ENCODE measurements at places on chromosomes 5 and 9.

- no peak for DNase-seq
Observed at GRCh38 chr5:103036601-103037000, 83.3 kb downstream of the GIN1 start.

DNA sequence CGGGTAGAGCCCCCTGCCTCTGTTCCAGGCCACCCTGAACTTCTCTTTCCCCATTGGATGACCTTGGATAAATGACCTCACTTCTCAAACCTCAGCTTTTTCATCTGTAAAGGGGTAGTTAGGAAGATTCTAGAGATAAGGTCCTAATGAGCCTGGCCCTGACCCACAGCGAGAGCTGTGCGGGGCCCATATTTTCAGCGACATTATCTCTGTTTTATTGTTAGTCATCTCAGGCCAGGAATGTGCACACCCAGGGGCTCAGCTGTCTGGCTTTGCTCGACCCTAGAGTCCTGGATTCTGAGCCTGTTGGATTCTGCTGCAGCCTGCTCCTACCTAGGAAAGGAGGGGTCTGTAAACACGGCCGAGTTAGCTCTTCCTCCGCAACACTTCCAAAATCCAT lies 81.2 kb upstream of the LMX1B start:
- no peak for DNase-seq

DNA sequence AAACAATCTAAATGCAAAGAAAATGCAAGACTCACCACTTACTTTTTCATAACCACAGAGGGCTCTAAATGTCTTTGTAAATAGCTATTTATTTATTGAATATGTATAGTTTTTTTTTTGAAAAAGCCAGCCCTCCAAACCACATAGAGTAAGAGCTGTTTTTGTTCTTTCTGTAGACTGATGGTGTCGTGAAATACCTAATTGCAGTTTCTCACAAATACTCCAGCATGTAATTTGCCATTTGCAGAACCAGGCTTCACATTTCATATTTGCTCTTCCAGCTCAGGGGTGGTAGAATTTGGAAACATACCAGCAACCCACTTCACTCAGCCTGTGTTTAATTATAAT lies 159.8 kb downstream of the TMC1 start:
- no peak for DNase-seq

- no peak for DNase-seq
Observed at GRCh38 chr9:137612741-137613142, 6.1 kb upstream of the EHMT1 start.

GRCh38 chr5:39464088-39464487 lies 39.3 kb upstream of the DAB2 start:
- no peak for DNase-seq

DNA sequence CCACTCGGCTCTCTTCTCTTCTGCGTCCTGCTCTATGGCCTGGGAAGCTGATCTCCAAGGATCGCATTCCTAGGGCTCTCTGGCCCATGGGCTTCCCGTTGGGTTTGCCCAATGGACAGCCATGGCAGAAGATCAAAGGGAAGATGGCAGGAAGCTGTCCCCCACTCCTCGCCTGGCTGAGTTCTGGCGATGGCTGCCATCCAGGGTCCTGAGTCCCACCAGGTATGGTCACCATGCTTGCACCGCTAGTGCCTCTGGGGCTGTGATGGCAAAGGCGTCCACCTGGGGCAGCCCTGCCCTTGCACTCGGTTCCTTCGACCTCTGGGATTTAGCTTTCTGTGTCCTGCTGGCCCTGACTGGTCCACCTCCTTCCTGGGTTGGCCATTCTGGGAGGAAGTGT lies 156.0 kb downstream of the RXRA start:
- no peak for DNase-seq

- DNase-seq = no peak
Observed at GRCh38 chr9:124449381-124450151, 685 bp upstream of the ADGRD2 start.

DNA sequence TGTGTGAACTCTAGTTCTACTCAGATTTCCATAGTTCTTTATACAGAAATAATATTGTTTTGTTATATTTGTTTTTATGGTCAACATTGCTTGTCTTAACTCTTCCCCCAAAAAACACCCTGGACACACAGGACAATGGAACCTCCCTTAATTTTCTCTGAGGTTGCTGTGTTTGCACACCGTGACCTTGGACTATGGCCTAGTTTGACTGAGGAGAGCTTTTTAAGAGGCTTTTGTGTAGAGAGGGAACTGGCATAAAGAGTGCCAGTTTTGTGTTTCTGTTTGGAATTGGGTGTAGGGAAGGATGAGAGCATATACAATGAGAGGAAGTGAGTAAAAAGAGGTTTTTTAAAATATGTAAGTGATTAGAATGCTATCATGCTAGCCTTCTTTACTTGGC lies 101.1 kb upstream of the MEF2C start:
- no peak for DNase-seq

GRCh38 chr5:27387535-27388073 lies 349.2 kb upstream of the CDH9 start:
- no peak for DNase-seq

GRCh38 chr5:159195775-159196174 lies 13.6 kb downstream of the RNF145 start:
- no peak for DNase-seq

DNA sequence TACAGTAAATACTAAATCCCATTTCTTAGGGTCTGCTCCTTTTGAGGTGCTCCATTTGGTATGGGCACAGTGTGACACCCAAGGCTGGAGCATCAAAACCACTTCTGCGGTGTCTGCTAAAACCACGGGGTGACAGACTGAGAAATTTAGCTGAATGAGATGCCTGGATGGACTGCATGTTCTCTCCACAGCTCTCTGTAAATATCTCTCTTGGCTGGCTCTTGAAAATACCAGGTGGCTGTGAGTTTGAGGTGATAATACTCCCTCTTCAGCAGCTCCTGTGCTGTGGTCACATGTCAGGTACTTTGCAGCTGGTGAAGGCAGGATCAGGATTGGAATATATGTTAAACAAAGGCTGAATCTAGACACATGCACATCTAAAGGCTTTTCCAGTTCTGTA lies 93.7 kb upstream of the SIMC1 start:
- no peak for DNase-seq

DNA sequence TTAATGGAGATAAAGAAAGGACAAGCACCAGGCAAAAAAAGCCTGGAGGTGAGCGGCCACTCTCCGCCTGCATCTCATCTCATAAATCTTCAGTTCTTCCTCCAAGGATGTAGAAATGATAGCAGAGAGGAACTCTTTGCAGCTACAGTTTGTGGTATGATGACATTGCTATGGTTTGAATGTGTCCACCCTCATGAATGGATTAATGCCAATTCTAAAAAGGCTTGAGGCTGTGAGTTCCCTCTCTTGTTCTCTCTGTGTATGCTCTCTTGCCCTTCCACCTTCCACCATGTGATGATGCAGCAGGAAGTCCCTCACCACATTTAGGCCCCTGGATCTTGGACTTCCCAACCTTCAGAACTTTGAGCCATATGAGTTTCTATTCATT lies 126.4 kb downstream of the SPOCK1 start:
- DNase-seq = no peak

DNA sequence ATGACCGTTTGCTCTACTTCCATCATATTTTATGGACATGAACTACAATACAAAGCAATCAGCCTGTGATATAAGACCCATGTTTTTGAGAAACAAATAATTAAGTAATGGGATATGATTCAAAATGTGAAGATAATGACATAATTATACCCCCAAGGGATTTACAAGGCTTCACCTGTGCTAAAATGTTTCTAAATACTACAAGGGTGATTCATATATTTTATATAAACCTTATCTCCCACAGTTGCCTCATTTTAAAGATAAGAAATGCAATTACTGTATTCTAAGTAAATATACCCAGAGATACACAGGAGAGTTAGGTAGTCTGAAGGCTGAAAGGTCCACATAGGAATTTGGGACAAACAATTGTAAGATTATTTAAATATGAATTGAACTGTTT lies 662.0 kb upstream of the CHD1 start:
- no peak for DNase-seq

DNA sequence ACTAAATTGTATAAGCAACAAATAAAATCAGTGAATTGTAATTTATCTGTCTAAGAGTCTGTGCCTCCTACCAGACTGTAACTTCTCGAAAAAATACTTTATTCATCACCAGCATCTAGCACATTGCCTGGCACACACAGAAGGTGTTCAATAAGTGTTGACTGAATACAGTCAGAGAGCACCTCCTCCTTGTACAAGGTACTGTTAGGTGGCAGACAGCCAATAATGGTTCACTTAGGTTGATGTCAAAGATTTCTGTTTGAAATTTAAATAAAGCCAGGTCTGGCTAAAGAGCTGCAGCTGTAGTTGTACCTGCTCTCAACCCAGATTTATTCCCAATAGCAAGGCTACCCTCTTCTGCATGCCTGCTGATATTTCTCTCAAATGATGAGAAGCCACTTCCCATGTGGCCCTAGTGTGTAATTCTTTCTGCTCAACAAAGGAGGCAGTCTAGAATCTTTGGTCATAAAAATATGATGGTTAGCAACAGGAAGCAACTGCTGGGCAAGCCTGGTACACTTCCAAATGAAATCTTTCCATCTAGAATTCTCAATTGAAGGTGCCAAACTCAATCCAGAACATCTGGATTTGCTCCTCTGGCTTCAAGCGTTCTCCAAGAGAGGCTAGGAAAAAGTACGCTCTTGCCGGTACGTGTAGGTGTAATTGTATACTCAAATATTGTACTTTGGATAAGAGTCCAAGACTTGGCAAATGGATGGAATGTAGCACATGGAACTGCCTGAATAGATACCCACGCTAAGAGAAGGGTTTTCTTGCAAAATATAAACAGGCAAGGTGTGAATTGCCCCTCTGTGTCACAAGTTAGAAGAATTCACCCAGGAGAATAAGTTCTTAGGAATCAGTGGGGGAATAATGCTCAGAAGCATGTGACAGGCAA lies 95.6 kb downstream of the NR6A1 start:
- DNase-seq = no peak

- DNase-seq = no peak
Observed at GRCh38 chr5:115345344-115345743, 48.9 kb upstream of the CCDC112 start.

DNA sequence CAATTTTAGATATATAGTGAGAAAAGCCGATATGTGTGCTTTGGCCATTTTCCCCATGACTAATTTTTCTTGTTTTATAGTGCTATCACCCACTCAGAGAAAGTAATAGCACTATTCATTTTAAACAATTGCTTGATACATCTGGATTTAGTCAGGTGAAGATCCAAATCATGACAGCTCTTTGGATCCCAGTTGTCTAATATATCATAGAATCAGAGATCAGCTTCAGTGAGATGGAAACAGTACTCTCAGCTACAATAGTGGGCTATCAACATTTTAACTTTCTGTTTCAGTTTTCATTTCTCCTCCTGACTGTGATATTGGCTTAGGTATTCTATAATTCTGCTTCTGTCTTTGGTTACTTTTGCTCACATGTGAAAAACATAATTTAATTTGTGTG lies 38.7 kb downstream of the VCAN start:
- DNase-seq = no peak

DNA sequence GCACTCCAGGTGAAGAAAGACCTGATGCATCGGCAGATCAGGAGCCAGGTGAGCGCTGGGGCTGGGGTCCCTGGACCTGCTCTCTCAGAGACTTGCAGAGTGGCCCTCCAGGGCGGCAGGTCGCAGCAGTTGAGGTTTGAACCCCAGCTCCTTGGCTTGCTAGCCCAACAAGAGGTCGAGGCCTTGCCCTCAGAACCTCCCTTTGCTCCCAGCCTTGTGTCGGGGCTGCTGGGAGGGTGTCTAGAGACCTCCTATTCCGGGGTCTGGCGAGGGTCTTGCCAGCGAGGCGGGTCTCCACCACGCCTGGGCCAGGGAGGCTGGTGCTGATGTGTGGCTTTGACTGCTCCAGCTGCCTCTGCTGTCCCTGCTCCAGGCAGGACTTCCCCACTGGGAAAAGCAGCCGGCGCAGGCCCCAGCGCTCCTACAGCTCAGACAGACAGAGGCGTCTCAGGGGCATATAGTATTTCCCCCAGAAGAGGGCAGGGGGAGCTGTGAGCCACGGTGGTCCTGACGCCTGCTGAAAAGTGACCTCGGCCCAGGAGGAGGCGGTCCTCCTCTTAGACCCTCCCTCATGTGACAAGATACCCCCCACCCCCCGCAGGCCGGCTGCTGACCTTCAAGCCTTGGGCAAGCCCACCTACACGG lies 38.3 kb downstream of the LRSAM1 start:
- DNase-seq = peak; percentile 38

- no peak for DNase-seq
Observed at GRCh38 chr5:64451551-64451950, 54.3 kb upstream of the RGS7BP start.

DNA sequence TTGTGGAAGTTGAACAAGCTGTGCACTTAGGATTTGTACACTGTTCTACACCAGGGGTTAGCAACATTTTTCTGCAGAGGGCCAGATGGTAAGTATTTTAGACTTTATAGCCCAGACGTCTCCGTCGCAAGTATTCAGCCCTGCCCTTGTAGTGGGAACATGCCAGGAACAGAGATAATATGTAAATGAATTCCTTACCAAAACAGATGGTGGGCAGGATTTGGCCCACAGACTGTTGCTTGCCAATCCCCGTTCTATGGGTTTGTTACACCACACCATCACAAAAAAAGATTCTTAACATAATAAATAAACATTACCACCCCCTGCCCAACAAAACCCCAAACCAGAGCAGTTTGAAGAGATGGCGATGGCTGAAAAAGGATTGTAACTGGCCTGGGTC lies 74.3 kb downstream of the AMBP start:
- DNase-seq = peak; percentile 54

DNA sequence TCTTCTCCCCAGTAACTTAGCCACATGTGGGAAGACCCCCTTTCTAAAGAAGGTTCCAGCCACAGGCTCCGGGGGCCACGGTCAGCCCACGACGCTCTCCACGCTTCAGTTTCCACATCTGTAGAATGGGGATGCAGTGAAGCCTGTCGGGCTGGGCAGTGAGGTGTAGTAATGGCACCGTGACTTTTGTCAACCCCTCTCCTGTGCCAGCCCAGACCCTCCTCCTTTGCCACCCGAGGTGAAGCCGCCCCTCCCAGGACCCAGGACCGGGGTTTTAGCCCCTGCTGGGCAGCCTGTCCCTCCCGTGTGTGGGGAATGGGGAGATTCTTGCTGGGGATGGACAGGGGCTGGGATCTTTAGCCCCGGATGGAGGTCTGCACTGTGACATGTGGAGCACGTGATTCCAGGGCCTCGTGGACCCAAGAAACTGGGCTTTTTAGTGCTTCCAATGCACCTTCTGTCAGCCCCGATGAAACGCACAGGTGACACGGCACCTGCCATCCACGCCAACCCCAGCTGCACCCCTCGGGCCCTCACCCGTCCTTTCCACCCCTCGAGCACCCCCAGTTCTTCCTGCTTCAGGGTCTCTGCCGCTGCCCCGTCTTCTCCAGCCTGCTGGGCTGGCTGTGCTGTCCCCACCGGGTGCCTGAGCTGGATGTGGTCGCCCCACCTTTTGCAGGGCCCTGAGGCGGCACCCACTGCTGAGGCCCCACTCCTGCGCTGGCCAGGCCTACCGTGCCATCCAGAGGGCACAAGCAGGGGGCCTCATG lies 13.4 kb upstream of the RNU6ATAC start:
- DNase-seq = peak; percentile 16

- no peak for DNase-seq
Observed at GRCh38 chr5:82338771-82339373, 60.7 kb upstream of the RPS23 start.

GRCh38 chr9:116162241-116162781 lies 8.7 kb downstream of the PAPPA start:
- DNase-seq = no peak

GRCh38 chr5:89133975-89134374 lies 251.0 kb upstream of the MEF2C start:
- DNase-seq = no peak

Data from D341Med (cell line).